CD4-positive, CD25-positive, alpha-beta regulatory T cell (primary cell): ENCODE measurements at places on chromosomes 6 and 20.

GRCh38 chr20:34538671-34539123 lies 19.8 kb upstream of the MAP1LC3A start:
- no peak for DNase-seq

DNA sequence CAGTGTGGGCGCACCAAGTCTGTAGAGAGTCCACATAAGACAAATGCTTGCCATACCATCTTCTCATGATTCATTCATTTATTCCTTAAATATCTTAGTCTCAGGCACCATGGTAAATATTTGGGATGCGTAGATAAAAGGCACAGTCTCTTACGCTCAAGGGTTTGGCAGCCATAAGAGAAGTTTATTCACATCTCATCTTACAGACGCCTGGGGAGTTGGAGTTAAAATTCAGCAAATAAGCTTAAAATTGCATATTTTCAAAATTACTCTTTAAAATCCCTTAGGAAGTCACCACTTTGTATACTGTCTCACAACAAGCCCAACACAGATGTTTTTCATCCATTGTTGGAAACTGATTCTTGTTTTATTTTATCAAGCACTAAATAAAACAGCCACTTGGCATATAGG lies 363.3 kb downstream of the KIF16B start:
- no peak for DNase-seq

DNA sequence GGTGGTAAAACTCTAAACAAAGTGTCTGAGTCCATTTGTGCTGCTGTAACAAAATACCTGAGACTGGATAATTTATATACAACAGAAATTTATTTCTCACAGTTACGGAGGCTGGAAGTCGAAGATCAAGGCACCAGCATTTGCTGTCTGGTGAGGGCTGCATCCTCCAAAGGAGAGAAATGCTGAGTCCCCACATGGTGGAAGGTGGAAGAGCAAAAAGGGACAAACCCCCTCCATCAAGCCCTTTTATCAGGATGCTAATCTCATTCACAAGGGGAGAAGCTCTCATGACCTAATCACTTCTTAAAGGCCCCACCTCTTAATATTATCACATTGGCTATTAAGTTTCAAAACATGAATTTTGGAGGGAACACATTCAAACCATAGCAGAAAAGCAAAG lies 55.9 kb upstream of the SYNJ2 start:
- no peak for DNase-seq

DNA sequence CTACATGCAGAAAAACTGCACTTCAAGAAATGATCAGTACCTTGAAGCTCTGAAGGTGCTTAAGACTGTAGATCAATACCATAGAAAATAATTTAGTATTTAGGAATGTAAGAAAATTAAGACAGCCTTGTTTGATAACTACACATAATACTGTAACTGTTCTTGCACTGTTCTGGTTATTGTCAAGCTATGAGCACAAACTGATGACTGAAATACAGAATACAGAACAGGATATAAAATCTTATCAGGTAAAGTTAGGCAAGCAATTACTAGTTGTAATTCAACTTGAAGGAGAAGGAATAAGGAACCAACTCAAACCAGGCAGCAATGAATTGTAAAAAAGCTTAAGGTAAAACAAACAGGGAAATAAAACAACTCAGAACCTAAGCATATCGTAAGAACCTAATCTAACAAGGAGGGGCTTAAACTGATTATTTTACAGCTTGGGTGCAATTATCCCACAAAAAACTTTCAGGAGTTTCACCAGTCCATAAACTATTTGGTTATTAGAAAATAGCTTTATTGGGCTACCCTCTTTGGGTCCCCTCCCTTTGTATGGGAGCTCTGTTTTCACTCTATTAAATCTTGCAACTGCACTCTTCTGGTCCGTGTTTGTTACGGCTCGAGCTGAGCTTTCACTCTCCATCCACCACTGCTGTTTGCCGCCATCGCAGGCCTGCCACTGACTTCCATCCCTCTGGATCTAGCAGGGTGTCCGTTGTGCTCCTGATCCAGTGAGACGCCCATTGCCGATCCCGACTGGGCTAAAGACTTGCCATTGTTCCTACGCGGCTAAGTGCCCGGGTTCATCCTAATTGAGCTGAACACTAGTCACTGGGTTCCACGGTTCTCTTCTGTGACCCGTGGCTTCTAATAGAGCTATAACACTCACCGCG lies 97.7 kb downstream of the ATG5 start:
- no peak for DNase-seq

DNA sequence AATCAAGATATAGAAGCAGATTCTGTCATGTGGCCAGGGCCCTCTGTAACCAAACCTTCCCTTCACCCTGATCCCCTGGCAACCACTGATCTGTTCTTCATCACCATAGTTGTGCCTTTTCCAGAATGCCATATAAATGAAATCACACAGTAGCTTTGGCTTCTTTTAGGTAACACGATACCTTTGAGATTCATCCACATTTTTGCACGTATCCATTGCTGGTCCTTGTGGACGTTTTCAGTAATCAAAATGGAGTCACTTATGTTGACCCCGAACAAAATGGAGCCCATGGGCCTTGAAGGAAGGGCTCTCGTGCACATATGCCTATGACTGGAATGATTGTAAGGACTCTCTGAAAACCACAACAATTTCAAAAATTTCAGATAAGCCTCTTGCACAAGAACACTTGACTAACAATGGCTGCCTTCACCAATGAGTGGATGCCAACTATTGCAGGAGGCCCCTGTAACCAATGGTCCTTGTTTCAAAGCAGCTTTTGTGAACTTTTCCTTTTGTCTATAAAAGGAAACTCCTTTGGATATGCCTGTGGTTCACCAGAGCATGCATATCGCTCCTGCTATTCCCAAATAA lies 84.3 kb upstream of the RALY start:
- no peak for DNase-seq

DNA sequence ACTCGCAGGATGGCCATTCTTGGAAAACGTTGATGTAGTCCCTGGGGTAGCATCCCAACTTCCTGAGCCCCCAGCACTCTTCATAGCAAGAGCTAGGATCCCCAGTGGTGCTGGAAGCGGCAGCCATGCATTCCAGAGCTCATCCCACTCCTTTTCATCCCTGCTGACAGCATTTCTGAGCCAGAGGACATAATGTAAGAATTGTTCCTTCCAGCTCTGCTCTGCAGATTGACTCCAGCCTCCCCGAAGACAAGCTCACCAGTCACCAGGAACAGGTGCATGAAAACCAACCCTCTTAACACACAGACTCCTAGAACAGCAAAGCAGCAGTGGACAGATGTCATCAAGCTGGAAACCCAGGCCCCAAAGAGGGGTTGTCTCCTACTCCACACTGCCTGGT lies 3.8 kb downstream of the SLC13A3 start:
- DNase-seq = no peak

- DNase-seq = no peak
Observed at GRCh38 chr20:916825-917224, 691 bp upstream of the ANGPT4 start.

- DNase-seq = no peak
Observed at GRCh38 chr20:63273059-63273579, 506 bp downstream of the ARFGAP1 start.

GRCh38 chr6:30990422-30991086 lies 7.0 kb downstream of the MUC21 start:
- peak; percentile 73 for DNase-seq

- DNase-seq = no peak
Observed at GRCh38 chr20:14992961-14993360, 655.5 kb upstream of the FLRT3 start.

GRCh38 chr6:167094436-167094819 lies 28.5 kb upstream of the CCR6 start:
- no peak for DNase-seq

GRCh38 chr6:166469426-166469961 lies 86.8 kb upstream of the MPC1 start:
- DNase-seq = no peak

- no peak for DNase-seq
Observed at GRCh38 chr20:10201321-10201870, 17.2 kb upstream of the SNAP25 start.

- DNase-seq = no peak
Observed at GRCh38 chr20:46128310-46129151, 10.4 kb downstream of the CD40 start.

DNA sequence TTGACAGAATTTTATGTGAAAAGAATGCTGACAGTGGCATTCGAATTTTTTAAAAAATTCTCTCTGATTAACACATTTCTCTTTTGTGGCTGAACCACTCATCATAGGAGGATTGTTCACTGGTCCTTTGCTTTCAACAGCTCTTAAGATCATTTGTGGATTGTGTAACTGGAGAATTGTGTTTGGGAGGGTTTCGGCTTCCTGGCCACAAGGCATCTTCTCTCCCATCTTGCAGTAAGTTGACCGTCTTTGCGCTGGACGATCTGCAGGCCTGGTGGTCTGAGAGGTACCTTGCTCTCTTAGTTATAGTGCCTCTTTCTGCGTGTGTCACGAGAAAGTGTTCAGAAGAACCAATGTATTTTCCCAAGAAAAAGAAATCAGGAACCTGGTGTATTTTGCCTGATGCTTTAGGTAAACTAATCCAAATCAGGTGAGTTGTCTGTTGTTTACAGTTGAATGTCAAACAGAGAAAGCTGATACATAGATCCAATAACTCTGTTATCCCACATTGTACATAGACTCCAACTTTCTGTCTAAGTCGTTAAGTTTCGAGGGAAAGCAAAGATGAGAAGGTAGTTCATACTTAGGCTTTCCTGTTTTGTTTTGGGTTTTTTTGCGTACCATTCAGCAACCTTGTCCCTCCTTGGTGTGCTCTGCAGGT lies 14.8 kb upstream of the EXOC2 start:
- no peak for DNase-seq

DNA sequence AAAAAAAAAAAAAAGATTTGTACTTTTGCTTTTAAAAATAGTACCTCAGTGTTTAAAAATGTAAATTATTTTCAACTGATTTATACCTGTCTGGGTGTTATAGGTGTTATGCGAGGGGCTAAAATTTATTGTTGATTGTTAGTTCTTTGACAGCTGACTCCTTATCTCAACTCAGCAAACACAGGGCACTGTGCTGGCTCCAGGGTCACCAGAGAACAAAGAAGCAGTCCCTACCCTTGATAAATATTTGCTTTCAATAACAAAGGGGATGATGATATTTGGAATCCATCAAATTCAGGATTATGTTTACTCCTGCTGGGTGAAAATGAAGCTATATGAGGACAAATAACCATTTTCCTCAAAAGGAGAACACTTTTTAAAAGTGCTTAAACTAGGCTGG lies 34.2 kb upstream of the KAT14 start:
- DNase-seq = no peak

DNA sequence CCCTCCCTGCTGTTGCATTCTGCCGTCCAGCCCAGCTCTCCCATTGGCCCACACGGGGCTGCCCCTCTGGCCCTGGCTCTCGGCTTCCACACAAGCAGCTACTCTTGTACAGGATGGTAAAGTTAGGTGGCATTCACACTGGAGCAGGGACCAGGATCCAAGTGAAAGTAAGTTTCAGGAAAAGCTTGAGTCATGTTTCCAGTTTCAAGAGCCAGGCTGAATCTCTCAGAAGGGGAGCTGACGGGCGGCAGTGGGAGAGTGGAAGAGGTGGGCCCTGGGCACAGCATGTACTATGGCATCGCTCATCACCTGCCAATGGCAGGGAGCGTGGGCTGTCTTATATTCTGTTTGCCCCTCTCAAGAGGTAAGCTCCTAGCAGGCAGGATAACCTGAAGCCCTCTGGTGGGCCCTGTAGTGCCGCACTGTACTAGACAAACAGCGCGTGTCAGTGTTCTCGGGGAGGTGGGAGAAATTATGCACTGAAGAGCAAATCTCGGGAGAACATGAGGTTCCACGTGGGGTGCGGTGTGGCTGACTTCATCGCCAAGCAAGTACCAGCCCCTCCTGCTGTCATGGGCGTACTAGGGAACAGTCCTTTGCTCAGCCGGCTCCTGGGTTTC lies 241.5 kb downstream of the NRN1 start:
- no peak for DNase-seq

GRCh38 chr6:110786271-110786670 lies 29.0 kb downstream of the CDK19 start:
- DNase-seq = no peak

DNA sequence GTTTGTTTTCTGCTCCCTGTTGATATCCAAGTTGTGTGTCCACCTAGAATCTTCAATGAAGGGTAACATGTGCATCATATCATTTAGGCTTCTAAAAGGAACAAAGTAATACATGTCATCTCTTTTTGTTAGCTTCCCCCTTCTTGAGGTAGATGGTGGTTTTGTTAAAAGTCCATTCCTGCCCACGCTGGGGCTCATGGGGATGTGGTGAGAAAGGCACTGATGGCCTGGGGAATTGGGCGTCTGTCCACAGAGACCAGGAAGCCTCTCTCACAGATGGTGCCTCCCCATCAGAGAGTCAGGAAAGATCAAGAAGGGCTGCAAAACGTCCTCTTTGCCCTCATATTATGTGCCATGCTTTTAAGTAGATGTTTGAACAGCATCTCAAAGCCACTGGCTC lies 32.5 kb downstream of the GNAS start:
- no peak for DNase-seq

DNA sequence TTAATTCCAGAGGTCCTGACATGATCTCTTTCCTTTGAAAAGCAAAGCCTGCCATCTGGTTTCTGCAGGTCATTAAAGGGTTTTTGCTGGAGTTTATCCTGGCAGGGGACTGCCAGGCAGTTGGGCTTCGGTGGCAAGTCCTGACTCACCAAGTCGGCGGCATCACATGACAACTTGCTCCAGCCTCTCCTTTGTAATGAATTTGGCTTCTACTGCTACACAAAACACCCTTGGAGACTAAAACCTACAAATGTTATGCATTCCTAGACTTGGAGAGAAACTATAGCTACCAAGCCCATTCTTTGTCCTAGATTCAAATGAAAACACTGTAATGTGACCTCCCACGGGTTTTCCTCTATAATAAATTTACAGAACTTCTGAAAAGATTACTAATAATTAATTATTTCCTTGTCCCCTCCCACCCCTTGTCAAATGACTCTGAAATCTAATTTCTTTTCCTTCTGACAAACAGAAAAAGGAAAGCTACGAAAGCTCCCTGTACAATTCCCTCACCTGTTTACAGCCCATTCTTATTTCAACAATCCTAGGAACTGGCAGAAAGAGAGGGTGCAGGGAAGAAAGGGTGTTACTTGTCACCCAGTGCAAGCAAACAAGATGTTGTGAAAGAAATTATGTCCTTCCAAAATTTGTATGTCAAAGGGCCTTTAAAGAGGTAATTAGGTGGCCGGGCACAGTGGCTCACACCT lies 62.9 kb downstream of the QRSL1 start:
- DNase-seq = no peak

GRCh38 chr20:7850775-7851490 lies 89.3 kb downstream of the HAO1 start:
- DNase-seq = no peak

GRCh38 chr6:137715589-137716045 lies 151.4 kb upstream of the TNFAIP3 start:
- peak; percentile 32 for DNase-seq

DNA sequence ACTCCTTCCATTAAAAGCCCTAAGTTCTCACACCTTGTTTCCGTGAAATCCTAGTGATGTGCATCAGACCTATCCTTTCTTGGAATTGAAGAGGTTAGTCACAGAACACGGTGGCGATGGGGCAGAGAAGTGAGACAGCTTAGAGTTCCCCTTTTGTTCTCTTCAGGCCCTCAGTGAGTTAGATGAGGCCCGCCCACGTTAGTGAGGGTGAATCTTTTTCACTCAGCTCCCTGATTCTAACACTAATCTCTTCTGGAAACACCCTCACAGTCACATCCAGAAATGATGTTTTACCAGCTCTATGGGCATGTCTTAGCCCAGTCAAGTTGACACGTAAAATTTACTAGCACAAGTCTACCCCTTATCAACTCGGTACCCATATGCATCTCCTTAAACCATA lies 172.7 kb upstream of the NOX3 start:
- peak; percentile 68 for DNase-seq

GRCh38 chr6:163806755-163807499 lies 392.4 kb downstream of the QKI start:
- no peak for DNase-seq

GRCh38 chr6:22401206-22401605 lies 104.4 kb upstream of the PRL start:
- DNase-seq = no peak
